ENCODE measurements at places on chromosomes 5 and 9.

DNA sequence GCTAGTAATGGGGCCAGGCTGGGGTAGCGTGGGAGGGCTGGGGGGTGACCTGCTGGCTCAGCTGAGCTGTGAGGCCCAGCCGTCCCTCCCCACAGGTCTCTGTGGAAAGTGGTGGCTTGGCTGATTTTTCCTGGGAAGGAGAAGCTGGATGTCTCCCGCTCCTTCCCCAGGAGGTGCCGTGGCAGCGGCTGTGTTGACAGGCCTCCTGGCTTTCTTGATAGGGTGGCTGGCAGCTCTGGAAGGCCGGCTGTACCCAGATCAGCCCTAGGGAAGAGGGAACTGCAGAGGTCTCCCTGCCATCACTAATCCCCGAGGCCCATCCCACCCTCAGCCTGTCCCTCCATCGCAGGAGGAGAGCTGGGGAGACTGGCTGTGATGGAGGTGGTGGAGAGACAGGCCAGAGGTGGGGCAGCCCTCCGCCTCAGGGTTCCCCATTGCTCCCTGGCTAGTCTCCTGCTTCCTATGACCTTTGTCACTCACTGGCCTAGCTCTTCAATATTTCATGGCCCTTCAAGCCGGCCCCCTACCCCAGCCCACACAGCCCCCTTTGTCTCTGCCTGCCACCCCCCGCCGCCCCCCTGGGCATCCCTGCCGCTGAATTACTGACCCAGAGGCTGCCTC lies 6.8 kb downstream of the CXXC5 start:
- no peak for DNase-seq

DNA sequence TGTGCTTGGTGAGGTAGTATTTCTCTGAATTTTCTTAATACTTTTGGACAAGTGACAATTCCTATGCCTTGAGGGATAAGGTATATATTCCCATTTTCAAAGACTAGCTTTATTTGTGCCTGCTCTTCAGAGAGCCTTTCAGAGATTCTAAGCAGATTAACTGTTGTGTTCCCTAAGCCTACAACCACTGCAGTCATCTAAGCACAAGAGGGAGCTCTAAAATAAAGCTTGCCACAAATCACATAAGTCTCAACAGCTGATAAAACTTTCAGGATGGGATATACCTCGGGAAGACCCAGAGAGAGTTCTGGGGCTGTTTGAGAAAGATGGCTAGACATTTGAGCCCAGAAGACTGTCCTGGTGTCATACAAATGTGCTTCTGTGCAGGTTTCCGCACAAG lies 157.3 kb downstream of the CYLC2 start:
- DNase-seq: no peak

DNA sequence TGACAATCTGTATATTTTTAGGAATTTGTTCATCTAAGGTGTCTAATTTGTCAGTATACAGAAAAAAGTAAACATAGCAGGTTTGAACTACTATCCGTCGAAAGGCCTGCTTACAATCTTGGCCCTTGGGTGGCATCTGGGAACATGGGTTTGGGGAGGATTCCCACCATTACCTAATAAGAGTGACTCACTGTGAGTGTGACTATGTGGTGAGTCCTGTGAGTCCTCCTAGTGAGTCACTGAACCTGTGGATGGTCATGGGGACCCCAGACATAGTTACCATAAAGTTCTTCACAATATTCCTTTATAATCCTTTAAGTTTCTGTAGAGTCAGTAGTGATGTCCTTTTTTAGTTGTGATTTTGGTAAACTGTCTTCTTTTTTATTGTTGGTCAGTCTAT lies 37.0 kb downstream of the RNF130 start:
- DNase-seq: no peak

DNA sequence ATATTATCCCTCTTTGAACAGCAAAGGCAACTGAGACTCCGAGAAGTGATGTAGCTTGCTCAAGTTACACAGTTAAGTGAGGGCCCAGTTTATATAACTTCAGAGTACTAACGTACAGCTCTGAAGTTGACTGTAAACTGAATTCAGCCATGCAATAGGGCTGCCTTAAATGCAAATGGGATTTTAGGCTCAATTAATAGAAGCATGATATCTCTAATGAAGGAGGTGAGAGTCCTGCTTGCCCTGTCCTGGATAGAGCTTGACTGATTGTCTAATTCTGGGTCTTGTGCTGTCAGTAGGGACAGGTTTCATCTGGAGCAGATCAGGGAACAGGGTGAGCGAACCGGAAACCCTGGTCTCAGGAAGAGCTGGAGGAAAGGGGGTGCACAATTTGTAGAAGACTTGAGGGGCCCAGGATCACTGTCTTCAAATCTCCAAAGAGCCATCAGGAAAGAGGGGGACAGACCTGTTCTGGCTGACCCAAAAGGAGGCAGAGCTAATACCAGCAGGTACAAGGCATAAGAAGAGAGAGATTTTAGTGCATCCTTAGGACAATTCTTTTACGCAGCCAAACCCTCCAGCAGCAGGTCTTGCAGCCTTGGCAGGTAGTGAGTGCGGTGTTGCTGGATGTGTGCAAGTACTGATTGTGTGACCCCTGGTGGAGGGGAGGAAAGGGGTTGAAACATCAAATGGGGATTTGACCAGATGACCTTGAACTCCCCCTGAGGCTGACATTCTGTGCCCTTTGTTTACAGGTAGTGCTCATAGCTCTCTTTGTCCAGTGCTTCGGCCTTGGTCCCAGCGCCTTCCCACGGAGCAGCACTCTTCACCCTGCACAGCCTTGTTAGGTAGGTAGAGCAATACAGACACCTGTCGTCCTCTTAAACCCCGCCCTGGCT lies 13.0 kb downstream of the GSN start:
- DNase-seq: no peak

GRCh38 chr5:14153932-14154731 lies 11.0 kb downstream of the TRIO start:
- no peak for DNase-seq
